Fibroblast of skin of left biceps (primary cell): ENCODE measurements at places on chromosomes 11 and 22.

- DNase-seq, result no peak
Observed at GRCh38 chr11:76615950-76616349, 54.6 kb downstream of the LRRC32 start.

GRCh38 chr11:133697603-133698180 lies 147.6 kb downstream of the SPATA19 start:
- no peak for DNase-seq

GRCh38 chr22:19959587-19960490 lies 18.2 kb upstream of the TXNRD2 start:
- no peak for DNase-seq

DNA sequence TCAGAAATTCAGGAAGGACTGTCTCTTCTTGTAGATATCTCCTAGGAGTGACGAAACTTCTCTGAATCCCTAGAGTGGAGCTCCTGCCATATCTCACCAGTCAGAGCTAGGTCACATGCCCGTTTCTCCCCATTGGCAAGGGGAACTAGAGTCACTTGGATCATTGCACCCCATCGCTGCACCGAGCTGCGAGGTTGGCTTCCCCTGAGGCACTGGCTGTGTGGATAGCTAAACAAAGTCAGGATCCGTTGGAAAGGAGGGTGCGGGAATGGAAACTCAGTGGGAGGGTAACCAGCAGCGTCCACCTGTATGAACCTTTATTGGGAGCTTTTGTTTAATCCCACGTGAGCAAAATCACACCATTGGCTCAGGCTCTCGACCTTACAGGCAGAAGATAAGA lies 283.8 kb downstream of the BRD1 start:
- no peak for DNase-seq

DNA sequence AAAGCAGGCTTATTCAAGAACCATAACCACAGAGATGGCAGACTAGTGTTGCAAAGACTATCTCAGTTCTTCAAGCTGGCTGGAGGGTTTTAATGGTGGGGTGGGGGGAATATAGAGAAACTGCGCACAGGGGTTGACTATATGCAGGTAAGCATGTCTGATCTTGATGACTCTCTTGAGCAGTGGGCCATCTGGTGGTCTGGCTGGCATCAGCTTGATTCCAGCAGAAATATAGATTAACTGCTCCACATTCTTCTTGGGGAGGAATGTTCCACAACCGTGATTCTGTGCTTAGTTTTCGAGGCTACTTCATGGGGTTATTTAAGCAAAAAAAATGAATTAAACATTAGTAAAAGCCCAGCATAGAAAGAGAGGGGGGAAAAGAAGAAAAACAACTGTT lies 158.8 kb upstream of the PGR start:
- DNase-seq, result no peak

GRCh38 chr22:25085156-25085555 lies 114.5 kb upstream of the CRYBB3 start:
- no peak for DNase-seq

DNA sequence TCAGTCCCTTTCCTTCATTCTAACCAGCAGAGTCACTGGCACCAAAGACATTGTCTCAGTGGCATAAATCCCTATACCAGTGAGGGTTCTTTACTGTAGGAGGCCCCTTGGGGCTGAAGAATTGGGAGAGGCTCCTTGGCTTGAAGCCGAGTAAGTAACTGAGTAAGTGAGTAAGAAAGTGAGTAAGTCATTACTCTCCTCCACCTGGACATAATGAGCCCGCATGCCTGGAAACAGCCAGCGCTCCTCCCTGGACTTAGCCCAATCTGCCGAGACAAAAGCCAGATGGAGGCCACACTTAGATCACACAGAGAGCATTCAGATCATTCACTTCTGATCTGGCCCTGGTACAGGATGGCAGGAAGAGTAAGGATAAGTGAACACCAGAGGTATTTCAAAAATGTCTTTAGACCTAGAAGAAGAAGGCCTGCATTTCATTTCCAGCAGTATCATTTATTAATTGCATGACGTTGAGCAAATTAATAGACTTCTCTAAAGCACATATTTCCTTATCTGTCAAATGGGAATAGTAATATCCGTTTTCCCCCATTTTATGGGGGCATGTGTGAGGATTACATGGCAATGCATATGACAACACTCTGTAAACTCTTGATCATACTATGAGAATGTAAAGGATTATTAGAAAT lies 8.2 kb upstream of the MICAL3 start:
- no peak for DNase-seq

DNA sequence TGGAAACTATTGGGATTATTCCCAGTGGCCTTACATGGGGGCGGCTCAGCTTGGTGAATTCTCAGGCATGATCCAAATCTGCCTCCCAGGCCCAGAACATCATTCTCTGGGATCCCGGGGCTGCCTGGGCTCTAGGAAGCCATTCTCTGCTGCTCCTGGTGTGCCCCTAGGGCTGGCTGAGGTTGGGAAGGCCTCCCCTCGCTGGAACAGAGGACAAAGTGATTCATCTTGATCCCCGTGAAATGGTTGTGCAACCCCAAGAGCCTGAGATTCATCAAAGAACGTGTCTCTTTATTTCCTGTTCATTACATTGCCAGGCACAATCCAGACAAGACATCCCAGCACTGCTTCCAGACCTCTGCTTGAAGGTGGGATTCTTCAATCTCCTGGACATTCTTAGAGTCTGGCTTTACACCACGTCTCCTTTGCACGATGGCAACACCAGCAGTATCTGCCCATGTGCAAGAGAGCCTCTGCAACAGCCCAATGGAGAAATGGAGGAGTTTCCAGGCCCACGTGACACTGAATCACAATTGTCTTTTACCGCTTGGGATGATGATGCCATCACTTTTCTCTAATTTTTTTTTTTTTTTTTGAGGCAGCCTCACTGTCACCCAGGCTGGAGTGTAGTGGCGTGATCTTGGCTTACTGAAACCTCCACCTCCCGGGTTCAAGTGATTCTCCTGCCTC lies 52.3 kb downstream of the TST start:
- no peak for DNase-seq

- DNase-seq, result no peak
Observed at GRCh38 chr11:114054806-114055205, 4.7 kb upstream of the ZBTB16 start.

GRCh38 chr11:1336836-1337646 lies 27.6 kb upstream of the TOLLIP start:
- no peak for DNase-seq

DNA sequence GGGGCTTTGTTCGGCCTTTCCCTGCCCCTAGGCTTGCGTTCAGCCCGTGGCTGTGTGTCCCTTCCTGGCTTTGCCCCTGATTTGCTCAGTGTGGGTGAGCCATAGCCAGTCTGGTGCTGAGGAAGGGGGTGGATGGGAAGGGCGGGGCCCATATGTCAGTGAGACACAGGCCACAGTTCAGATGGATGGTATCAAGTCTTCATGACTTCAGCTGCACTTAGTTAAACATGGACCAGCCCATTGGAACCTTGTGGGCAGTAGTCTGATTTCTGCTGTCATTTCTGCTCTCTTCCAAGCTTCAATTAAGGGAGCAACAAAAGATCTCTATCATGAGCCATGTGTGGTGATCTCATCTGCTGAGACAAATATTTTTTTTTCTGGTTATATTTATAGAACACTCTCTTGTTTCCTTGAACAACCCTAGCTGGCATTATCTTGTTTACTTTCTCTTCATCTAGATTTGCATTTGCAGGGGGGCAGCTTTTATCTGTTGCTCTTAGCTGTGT lies 21.6 kb upstream of the PEX26 start:
- no peak for DNase-seq

DNA sequence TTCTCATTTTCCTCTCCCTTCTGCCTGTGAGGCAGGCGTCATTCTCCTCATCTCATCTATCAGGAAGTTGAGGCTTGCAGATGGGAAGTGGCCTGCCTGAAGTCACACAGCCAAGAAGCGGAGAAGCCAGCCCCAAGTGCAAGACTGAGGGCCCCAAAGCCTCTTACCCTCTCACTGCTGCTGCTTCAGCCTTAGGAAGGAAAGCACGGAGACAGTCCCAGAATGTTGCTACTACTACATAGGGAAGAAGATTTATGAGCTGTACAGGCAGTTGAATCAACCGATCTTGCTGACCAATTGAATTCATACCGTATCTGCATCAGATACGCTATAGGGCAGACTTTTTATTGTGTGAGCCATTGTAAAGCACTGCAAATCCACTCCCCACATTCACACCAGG lies 89.0 kb downstream of the CWC15 start:
- no peak for DNase-seq

DNA sequence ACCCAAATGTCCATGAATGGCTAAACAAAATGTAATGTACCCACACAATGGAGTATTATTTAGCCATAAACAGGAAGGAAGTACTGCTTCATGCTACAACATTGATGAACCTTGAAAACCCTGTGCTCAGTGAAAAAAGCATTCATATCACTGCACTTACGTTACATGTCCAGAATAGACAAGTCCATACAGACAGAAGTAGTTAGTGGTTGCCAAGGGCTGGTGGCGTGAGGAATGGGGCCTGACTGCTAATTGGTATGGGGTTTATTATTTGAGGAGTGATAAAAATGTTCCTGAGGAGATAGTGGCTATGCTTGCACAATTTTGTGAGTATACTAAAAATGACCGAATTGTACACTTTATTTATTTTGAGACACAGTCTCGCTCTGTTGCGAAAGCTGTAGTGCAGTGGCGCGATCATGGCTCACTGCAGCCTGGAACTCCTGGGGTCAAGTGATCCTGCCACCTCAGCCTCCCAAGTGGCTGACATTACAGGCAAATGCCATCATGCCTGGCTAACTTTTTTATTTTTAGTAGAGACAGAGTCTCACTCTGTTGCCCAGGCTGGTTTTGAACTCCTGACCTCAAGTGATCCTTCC lies 7.7 kb upstream of the SYVN1 start:
- DNase-seq, result no peak

DNA sequence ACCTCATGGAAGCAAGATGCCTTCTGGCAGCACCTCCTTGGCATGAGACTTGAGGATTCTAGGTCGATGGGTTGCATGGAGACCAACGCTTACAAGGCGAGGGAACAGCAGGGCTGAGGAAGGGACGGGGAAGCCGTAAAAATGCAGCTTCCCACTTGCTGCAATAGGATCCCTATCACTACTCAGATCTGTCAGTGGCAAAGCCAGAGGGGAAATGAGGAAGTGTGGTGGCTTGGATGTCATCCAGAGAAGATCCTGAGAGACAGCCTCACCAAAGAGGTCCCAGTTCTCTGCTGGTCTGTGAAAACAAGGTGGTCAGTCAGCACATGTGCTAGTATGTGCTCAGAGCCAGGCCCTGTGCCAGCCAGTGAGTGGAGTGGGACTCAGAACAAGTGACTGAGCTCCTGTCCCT lies 22.2 kb downstream of the CYB5R2 start:
- DNase-seq, result no peak

DNA sequence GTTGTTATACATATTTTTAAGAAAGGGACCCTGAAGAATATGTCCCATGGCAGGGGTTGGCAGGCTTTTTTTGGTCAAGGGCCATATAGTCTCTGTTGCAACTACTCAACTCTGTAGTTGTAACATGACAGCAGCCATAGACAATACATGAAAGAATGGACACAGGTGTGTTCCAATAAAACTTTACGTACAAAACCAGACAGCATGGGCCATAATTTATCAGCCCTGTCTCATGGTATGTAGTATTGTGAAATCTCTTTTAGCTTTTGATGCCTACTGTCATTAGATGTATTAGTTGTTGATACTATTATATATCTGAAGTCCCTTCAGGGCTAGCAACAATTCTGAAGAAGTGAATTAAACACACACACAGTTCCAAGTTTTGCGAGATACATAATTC lies 2.6 kb downstream of the ZBED5 start:
- DNase-seq, result no peak

DNA sequence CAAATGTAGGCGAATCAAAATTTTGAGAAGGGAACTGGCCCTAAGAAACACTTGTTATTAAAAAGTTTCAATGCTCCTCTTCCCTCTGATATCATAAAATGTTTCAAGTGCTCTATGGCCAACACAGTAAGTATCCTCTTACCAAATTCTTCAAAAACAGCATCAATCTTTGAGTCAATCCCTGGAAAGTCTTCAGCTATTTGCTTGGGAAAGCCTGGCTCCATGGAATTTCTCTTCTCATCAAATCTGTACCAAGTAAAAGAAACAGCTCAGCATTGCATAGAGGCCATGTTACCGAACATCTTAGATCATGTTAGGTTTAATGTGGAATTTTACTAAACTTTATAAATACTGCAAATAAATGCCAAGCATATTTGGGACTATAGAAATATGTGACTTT lies 6.3 kb downstream of the MMP3 start:
- peak; percentile 31 for DNase-seq

DNA sequence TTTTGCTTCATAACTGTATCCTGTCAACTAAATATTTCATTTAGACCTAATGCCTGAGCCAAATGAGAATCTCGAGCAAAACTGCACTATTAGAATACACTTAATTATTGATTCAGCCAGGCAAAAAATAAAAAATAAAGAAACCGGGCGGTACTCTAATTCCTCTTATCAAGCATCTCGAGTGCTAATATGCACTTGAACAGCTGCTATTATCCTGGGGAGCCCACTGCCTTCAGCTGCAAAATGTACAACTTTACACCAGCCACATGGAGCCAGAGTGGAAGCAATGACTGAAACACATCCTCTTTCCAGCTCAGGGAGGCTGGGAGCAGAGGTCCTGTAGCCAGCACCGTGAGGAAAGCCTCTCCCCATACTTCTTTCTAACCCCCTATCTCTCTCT lies 390.0 kb upstream of the CADM1 start:
- DNase-seq, result no peak

DNA sequence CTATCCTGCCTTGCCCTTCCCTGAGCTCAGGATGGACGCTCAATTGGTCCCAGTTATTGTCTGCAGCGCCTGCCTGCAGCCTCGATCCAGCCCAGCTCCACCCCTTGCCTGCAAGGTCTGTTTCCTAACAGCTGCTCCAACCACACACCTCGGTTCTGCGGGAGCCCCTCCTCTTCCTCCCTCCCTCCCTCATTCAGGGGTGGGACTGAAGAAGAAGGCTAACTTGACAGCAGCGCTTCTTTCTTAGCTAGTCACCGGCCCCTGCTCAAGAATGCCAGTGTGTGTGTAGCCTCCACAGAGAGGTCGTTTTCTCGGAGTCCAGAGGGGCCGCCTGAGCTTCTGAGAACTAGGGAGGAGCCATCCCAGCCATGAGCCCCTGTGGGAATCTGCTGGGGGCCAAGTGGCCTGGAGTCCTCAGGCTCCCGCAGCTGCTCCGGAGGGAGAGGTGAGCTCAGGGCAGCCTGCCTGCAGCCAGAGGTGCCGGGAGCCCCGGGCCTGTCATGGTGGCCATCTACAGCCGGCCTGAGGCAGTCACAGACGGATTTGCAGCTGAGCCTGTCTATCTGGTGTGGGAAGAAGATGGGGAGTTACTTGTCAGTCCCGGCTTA lies 36.1 kb downstream of the LIMK2 start:
- DNase-seq, result peak; percentile 68

DNA sequence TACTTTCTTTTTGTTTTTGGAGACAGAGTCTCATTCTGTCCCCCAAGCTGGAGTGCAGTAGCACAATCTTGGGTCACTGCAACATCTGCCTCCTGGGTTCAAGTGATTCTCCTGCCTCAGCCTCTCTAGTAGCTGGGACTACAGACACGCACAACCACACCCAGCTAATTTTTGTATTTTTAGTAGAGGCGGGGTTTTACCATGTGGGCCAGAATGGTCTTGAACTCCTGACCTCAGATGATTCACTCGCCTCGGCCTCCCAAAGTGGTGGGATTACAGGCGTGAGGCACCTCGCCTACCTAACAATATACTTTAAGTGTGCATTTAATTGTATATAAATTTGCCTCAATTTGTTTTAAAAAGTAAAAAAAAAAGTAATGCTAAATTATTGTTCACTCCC lies 38.4 kb downstream of the GRK3 start:
- no peak for DNase-seq

GRCh38 chr11:45146072-45147016 lies at the start of gene PRDM11:
Gene PRDM11 (plus strand): TSS chr11:45146639. CDS start chr11:45181767, 35,128 bp downstream.
- DNase-seq, result peak; percentile 67

GRCh38 chr22:45336971-45337431 lies 27.3 kb downstream of the FAM118A start:
- no peak for DNase-seq
